Heart right ventricle (tissue), 16 donors: ENCODE measurements at places on chromosomes 6 and 20. TPM values are rescaled to one million over a fixed set of nuclear protein-coding genes. Genes with fewer than 3 reads are reported as not detected.

GRCh38 chr6:39196673-39197091 lies 32.6 kb downstream of the KCNK5 start:
- H3K4me1 ChIP-seq: no peaks in the 10 kb centered on the region
- DNase-seq: no peak
- no peak overlapping the region for H3K27ac ChIP-seq
- no peaks in the 10 kb centered on the region for H3K27me3 ChIP-seq

DNA sequence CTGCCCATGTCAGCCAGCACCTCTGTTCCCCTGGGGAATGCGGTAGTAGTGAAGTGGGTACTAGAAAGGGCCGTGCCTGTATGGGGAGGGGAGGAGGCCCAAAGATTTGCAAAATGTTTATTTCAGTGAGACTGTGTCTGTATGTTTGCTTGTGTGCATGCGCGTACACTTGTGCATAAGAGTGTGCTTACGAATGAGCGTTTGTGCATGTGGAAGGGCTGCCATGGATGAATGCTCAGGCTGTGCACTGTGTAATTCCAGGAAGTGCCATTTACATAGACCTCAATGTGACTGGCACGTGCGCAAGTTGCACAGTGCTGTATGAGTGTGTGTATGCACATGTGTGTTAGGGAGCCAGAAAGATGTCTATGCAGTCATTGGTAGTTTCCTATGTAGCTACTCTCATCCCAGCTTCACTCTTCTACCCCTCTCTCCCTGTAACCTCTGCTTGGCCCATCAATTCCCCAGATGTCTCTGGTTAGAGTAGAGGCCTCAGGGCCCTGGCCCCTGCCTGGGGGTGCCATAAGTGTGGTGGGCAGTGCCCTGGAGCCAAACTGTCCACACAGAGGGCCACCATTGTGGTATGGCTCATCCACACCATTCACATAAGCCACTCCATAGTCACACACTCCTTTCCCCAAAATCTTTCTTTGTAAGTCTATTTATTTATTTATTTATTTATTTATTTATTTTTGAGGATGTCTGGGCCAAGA lies 26.8 kb upstream of the SLC22A7 start:
- peaks cover 27% of the 10 kb centered on the region for H3K27me3 ChIP-seq
- no peaks in the 10 kb centered on the region for H3K36me3 ChIP-seq
- H3K4me3 ChIP-seq: no peak overlapping the region
- no peak for DNase-seq
- H3K27ac ChIP-seq: no peak overlapping the region

The PDSS2 gene
- polyA plus RNA-seq: 5.5 TPM

The STX11 gene
- 4.8 TPM for polyA plus RNA-seq

DNA sequence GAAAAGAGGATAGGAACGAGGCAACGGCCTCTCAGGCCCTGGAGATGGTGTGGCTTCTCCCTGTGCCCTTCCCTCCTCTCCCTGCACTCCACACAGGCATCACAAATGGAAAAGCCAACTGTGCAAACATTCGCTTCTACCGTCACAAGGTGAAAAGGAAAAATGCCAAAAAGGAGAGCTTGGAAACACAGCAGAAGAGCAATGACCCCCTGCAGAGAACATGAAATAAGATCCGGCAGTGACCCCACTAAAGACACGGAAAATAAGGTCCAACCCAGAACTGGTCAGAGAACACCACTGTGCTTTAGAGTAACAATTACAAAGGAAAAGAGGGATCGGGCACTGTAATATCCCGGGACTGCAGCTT lies 63.0 kb downstream of the SLC22A23 start:
- H3K27ac ChIP-seq: no peak overlapping the region
- H3K36me3 ChIP-seq: no peaks in the 10 kb centered on the region
- H3K4me3 ChIP-seq: no peak overlapping the region
- peaks cover 8% of the 10 kb centered on the region for H3K4me1 ChIP-seq
- H3K27me3 ChIP-seq: no peaks in the 10 kb centered on the region

The SPATS1 gene
- polyA plus RNA-seq: not detected

The ALDH5A1 gene
- polyA plus RNA-seq: 1.9 TPM

- peaks cover 31% of the 10 kb centered on the region for H3K27me3 ChIP-seq
- no peak for DNase-seq
- H3K27ac ChIP-seq: no peak overlapping the region
Measured at GRCh38 chr20:38258545-38259215, 1.9 kb downstream of the KIAA1755 start.

GRCh38 chr6:68633972-68634725 lies 933 bp upstream of the ADGRB3 start:
- peaks cover 3% of the 10 kb centered on the region for H3K27me3 ChIP-seq
- peaks cover 12% of the 10 kb centered on the region for H3K4me1 ChIP-seq
- peak overlapping the region; percentile 61 for H3K4me3 ChIP-seq
- DNase-seq: peak; percentile 13
- no peaks in the 10 kb centered on the region for H3K36me3 ChIP-seq

- H3K4me3 ChIP-seq: no peak overlapping the region
- H3K27ac ChIP-seq: no peak overlapping the region
- no peak for DNase-seq
- peaks cover 18% of the 10 kb centered on the region for H3K27me3 ChIP-seq
Measured at GRCh38 chr6:44558024-44558831, 170.7 kb downstream of the CDC5L start.

DNA sequence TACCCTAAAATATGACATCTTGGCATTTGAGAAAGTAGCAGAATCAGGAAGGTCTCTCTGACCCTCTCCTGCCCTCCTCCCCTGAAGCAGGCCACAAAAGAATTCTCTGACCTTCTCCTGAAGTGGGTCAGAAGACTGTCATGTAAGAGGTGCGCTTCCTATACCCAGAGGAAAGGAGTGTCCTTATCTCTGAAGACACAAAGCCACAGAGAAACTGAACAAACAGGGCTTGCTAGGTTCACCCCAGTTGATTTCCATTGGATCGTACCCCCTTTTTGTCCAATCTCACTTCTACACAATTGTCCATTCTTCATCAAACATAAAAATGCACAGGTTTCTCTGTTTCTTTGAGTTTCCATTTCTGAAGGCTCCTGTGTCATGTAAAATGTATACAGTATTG lies 272.0 kb upstream of the SOX4 start:
- DNase-seq: no peak
- no peaks in the 10 kb centered on the region for H3K27me3 ChIP-seq
- H3K4me3 ChIP-seq: no peak overlapping the region
- no peak overlapping the region for H3K27ac ChIP-seq
- H3K36me3 ChIP-seq: no peaks in the 10 kb centered on the region

The SEL1L2 gene
- polyA plus RNA-seq: 5.8 TPM

GRCh38 chr20:57675773-57676172 lies 34.0 kb downstream of the PMEPA1 start:
- H3K27me3 ChIP-seq: no peaks in the 10 kb centered on the region
- no peak for DNase-seq
- no peaks in the 10 kb centered on the region for H3K36me3 ChIP-seq
- H3K4me1 ChIP-seq: peaks cover 89% of the 10 kb centered on the region

The RIPOR2 gene
- polyA plus RNA-seq: 1.4 TPM

DNA sequence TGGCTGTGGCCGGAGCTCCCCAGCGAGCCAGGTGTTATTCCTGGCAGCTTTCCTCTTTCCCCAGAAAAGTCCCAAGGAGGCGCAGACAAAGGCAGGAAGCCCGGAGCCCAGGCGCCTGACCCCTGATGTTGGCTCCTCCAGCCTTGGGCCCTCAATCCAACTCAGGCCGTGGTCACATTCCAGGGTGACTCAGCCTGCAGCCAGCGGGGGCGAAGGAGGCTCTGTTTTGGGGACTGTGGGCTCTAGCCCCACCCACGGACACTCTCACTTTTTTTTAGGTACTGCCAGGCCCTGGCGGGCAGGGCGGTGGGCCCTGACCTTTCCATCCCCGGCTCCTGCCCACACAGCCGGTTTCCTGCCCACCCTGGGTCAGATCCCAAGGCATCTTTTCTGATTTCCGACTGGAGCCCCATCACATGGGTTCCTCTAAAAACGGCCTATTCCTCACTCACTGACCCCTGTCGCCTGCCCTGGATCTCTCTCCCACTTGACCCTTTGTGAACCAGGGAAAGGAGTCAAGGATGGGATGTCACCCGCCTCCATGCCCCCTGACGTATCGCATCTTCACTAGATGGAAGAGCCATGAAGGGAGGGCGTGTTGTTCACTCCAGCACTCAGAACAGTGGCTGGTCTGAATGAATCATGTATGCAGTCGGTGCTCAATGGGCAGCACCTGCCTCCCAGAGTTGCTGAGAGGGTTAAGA lies 5.5 kb downstream of the PTGIS start:
- peaks cover 4% of the 10 kb centered on the region for H3K27me3 ChIP-seq
- H3K4me3 ChIP-seq: no peak overlapping the region
- H3K4me1 ChIP-seq: peaks cover 81% of the 10 kb centered on the region

- H3K27ac ChIP-seq: no peak overlapping the region
- H3K4me3 ChIP-seq: no peak overlapping the region
- no peaks in the 10 kb centered on the region for H3K4me1 ChIP-seq
- no peaks in the 10 kb centered on the region for H3K27me3 ChIP-seq
- no peaks in the 10 kb centered on the region for H3K36me3 ChIP-seq
Measured at GRCh38 chr6:44593539-44593944, 206.0 kb downstream of the CDC5L start.
